Right kidney (tissue), 9 donors: ENCODE measurements at places on chromosomes 11 and 22.

GRCh38 chr11:109856928-109857327 lies 236.3 kb upstream of the ZC3H12C start:
- DNase-seq, result no peak

- DNase-seq, result no peak
Observed at GRCh38 chr11:46489656-46490560, 98.3 kb upstream of the CHRM4 start.

- DNase-seq, result no peak
Observed at GRCh38 chr11:17014321-17014832, at the start of gene PLEKHA7. TSS of gene PLEKHA7 (minus strand) at chr11:17014414. CDS start at chr11:17014401, 13 bp downstream.

DNA sequence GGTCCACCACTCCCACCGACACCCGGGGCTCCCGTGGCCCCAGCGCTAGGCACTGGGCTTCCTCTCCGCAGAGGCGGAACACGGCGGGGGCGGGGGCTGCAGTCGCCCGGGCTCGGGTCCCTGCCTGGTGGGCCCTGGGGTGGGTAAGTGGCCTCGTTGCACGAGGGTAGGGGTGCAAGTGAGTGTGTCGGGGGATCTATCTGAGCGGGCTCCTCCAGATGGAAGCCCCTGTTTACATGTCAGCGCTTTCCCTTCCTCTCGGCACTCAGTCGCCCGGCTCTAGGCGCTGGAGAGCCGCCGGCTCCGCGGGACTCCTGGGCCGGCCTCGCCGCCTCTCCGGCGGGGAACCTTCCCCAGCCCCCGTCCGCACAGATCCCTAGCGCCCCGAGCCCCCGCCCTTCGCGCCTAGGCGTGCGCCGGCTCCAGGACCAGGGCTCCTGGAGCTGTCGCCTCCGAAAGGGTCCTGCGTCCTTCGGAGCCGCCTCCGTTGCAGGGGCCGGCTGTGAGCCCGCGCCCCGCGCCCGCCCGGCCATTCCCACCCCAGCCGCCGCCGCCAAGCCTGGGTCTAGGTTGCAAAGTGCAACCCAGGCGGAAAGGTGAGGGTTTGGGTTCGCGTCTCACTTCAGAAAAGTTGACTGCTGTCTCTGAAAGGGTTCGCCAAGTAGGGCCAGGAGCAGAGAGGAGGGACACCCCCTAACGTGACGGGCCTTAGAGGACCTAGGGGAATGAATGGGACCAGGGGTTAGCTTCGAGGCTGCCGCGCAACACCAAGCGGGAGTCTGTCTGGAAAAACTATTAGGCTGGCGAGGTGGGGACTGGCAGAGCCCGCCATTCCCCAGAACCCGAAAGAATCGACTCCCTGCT lies 978 bp downstream of the FLI1 start:
- peak; percentile 64 for DNase-seq

- DNase-seq, result no peak
Observed at GRCh38 chr22:31940506-31940905, 3.8 kb upstream of the YWHAH start.
